ENCODE measurements at places on chromosomes 4 and X. TPM values are rescaled to one million over a fixed set of nuclear protein-coding genes. Genes with fewer than 3 reads are reported as not detected.

- no peak for DNase-seq
Observed at GRCh38 chrX:10244915-10245622, 88.3 kb downstream of the CLCN4 start.

GRCh38 chr4:75723163-75724065 is 963 bp upstream of the USO1 start:
- DNase-seq: peak; percentile 83

DNA sequence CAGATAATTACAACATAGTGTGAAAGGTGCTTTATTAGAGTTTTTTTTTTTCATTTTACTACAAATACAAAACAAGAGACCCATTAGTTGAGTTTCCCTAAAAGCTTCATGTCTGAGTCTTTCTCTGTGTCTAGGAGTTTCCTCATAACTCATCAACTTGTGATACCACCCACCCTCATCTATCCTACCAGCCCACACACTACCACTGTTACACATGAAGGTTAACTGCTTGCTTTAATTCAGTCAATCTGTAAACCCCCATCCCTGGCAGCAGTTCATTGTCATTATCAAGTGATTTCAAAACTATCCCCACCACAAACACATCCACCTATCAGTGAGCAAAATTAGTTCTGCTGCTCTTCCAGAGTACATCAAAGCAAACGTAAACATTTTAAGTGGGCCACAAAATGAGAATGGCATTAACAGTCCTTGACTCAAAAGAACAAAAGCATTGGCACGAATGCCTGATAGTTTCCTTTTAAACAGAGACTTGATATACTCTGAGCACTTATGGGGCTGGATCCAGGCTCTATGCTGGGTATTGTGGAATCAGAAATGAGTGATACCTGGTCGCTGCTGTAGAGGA is 331.6 kb upstream of the FAM241A start:
- no peak for DNase-seq

The RPGR gene
- 16.7 TPM for total RNA-seq

The SLC10A6 gene
- not detected for total RNA-seq

- DNase-seq: no peak
Observed at GRCh38 chrX:43357741-43358140, 298.4 kb upstream of the MAOA start.

- DNase-seq: peak; percentile 91
Observed at GRCh38 chr4:39469429-39470077, 10.7 kb downstream of the LIAS start.

GRCh38 chr4:141913928-141914327 is 277.5 kb downstream of the IL15 start:
- no peak for DNase-seq

- DNase-seq: no peak
Observed at GRCh38 chr4:81963763-81964020, 410.1 kb downstream of the HNRNPD start.

GRCh38 chr4:102734591-102735385 is 26.0 kb downstream of the MANBA start:
- peak; percentile 47 for DNase-seq

GRCh38 chr4:560731-561291 is 15.3 kb downstream of the TMEM271 start:
- DNase-seq: no peak

GRCh38 chrX:38220415-38221390 is at the start of gene SRPX:
Gene SRPX, minus strand, starts transcription at chrX:38220871. Its CDS starts 79 bp downstream, at chrX:38220792.
- DNase-seq: peak; percentile 55

The CFI gene
- total RNA-seq: 0.83 TPM

DNA sequence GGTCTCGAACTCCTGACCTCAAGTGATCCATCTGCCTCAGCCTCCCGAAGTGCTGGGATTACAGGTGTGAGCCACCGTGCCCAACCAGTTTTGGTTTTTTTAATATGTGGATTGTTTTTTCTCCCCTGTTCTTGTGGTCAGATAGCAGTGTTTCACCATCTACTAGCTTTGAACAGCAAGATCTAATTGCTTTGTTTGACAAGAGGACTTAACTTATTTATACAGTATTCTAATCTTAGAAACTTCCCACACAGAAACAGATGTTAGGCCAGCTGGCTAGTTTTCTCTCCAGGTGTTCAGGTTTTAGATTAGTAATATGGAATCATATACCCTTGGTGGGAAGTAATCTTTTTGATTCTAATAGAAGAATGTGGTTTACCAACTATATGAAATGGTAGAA is 12.9 kb downstream of the ING2 start:
- no peak for DNase-seq

DNA sequence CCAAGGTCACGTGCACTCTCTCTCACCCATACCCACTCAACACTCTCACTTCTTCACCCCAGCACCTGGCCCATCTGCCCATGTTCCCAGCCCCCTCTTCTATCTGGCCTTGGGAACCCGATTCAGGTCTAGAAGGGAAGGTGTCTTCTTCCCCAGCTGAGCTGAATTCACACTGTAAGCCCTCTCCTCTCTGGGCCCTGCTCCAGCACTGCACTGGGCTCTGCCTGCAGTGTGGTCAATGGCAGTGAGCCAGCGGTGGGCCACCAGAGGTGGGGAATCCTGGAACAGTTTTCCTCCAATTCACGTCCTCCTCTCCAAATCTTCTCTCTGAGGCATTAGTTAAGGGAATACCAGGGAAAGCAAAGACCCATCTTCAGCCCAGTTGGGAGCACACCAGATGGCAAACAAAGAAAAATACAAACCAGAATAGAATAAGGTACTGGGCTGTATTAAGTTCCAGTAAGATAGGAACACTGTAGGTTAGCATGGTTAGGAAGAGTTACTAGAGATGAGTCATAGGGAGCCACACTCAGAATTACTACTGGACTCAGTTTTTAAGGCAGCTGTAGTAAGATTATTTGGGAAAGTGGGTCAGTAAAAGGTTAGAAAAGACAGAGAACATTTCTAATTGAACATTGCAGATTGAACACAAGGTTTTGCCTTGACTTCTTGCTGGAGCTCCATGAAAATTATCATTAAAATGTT is 5.0 kb downstream of the AWAT2 start:
- peak; percentile 61 for DNase-seq

The SPANXA1 gene
- total RNA-seq: not detected

DNA sequence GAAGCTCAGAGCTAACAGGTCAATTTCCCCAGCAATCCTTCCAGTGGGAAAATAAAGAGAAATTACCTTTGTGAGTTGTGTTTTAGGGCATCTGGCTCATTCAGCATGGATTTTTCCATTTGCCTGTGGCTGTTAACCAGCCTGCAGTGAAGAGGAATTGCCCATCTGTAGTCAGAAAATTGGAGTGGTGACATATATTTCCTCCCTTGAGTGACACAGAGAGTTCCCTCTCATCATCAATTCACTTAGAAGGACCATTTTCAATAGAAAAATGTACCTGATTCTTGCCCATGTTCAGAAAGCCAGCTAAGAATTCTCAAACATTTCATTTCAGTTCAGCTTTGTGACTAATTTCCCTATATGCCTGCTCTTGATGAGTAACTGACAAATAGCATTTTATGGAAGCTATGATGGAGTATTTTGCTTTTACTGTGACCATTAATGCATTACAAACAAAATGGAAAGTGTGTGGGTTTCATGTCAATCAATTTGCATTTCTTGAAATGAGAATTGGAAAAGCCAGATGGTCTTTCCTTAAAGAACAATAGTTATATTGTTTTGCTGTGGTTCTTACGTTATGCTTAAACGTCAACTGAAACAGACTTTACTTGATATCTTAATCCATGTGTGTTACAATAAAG is 155.8 kb downstream of the NWD2 start:
- no peak for DNase-seq

GRCh38 chrX:76520273-76521054 is 93.0 kb downstream of the MAGEE1 start:
- DNase-seq: no peak

GRCh38 chrX:133218329-133218728 is at the start of gene TFDP3:
Gene TFDP3, minus strand, starts transcription at chrX:133218354. Its CDS starts 95 bp downstream, at chrX:133218259.
- no peak for DNase-seq

The MAGEB2 gene
- total RNA-seq: not detected

The VEGFC gene
- 29.9 TPM for total RNA-seq

- DNase-seq: no peak
Observed at GRCh38 chr4:17635056-17635455, 20.6 kb downstream of the MED28 start.

The GLRB gene
- total RNA-seq: 13.3 TPM

The HSFX2 gene
- total RNA-seq: not detected

GRCh38 chr4:8583655-8584025 is 3.4 kb downstream of the GPR78 start:
- no peak for DNase-seq

DNA sequence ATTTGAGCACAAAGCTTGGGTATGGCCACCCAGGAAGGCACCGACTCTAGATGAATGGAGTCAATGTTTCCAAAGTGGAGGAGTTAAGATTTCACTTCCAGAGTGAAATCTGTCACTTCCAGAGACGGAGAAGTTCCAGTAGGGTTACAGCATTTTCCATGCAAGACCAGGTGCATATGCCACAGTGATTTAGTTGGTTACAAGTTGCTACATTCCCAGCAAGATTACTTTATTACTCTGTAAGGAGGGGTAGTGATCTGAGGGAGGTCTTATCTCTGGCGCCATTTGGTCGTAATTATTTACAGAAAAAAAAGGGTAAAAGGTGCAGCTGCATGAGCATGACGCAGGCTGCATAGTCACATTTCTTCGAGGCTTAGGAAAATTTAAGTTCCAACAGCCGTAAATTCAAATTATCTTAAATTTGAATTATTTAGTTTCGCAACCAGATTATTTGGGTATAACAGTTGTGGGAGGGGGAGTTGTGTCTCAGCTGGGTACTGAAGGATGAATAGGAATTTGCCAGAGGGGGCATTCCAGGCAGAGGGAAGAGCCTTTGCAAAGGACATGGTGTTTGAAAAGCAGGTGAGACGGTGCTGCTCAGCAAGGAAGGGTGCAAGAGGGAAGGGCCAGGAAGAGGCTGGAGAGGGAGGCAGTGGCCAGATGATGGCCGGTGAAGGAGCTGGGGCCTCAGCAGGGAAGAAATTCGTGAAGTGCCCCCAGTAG is 17.4 kb upstream of the AFAP1 start:
- DNase-seq: no peak

All from LHCN-M2 (cell line).